ENCODE measurements at places on chromosomes 12 and 14.
A peak's percentile ranks its signal among the peaks of the same experiment; 100 is the strongest.

DNA sequence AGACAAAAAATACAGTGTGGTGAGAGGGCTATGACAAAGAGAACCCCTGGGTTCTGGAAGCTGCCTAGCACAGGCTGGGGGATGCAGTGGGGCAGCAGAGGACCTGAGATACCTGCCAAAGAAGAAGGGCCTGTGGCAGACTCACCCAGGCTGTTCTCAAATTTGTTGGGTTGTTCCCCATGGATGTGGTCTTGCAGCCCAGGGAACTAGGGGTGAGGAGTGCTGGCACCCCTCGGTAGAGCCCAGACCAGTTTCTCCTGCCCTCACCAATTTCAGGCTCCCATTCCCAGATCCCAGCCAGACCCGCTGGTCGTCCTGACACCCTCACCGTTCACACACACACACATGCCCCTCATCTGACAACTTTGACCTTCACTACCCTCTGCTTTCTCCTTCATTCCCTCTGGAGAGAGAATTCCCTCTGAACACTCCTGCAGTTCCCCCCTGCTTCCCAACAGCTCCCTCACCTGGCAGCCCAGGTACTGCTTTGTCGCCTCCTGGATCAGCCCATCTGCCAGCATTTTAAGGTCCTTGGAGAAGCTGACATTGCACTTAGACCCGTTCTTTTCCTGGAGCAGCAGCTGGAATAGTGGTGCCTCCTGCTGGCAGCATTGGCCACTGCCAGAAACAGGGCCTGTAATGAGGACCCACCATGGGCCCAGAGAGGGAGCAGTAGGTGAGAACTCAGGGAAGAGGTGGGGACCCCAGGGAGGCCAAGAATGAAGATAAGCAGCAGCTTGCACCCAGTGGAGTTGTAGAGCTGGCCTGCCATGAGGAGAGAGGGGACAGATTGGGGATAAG, 5.9 kb upstream of the GDF11 start:
- peak; percentile 58 for DNase-seq

GRCh38 chr12:111732786-111733185, 33.9 kb upstream of the ALDH2 start:
- no peak for DNase-seq

- no peak for DNase-seq
Observed at GRCh38 chr14:64865109-64865508, 14.6 kb downstream of the SPTB start.

DNA sequence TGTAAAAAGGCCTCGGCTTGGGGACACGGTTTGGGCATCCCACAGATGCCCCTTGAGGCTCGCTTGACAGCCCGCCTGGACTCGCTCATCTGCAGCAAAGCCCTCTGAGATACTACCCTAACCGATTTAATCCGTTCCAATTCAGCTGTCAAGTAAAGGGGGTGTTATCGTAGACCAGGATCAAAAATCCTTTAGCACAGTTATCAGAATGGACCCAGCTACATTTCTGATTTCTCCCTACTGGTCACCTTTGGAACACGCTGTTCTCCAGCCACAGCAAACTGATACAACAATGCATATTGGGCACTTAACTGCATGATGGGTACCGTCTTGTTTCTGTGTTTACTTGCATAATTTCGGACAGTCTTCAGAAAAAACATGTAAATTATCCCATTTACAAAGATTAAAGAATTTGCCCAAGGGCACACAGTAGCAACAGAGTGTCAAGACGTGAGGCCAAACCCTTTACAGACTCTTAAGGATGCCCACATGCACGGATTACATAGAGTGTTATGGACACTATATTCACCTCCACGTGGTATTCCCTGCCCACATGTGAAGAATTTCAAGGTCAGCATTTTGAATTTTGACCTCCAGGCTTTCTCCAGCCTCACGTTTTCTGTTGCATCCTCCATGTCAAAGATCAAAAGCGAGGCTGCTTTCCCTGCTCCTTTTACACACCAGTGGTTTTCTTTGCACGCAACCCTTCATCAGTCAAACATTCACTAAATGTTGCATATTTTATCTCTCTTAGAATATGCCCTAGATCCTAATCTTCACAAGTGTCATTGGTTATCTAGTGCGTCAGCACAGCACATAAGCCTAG, 3.2 kb upstream of the DUSP6 start:
- DNase-seq, result no peak

- DNase-seq, result no peak
Observed at GRCh38 chr12:275812-276211, 13.2 kb upstream of the SLC6A13 start.

DNA sequence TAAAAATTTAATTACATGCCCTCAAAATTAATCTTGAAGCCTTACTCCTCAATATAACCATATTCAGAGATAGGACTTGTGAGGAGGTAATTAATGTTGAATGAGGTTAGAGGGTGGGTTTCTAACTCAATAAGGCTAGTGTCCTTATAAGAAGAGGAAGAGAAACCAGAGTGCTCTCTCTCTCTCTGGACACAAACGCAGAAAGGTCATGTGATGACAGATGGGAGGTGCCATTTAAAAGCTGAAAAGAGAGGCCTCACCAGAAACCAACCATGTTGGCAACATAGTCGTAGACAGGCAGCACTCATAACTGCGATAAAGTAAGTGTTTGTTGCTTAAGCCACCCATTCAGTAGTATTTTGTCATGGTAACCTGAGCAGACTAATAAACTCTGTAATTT, 378.5 kb upstream of the LMO3 start:
- no peak for DNase-seq

DNA sequence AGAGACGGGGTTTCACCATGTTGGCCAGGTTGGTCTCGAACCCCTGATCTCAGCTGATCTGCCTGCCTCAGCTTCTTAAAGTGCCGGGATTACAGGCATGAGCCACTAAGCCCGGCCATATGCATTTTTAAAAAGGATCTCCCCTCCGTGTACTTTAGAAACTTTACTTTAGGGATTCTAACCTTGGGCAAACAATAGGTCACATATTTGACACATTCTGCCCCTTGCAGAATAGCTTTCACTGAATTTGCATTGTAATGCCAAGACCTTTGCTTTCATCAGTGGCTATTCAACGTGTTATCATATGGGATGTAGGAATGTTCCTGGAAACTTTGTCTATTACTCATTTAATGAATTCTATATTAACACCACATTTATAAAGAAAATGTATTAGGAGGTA, 11.4 kb upstream of the ANKS1B start:
- DNase-seq, result no peak

Data from NCI-H2081 (cell line).